B cell (primary cell): ENCODE measurements at places on chromosomes 13 and 19.

DNA sequence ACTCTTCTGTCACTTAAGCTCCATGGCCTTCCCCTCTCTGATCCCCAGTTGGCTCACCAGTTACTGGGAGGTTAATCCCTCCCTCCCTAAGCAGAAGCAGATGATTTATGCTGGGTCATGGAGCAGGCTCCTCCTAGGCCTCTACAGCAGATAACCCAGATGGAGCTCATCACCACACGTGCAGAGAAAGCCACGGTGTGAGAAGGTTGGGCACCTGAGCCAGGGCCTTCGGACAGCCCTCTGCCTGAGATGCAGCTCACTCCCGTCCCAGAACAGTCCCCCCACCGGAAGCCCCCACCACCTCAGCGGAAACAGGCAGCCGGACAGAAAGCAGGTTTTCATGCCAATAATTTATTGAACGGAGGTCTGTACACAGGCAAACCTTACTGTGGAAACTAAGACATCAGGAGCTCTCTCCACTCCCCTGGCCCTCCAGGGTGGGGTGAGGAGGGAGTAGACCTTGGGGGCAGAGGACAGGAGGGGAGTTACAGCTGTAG lies 9.8 kb downstream of the ZNF526 start:
- DNase-seq: no peak

DNA sequence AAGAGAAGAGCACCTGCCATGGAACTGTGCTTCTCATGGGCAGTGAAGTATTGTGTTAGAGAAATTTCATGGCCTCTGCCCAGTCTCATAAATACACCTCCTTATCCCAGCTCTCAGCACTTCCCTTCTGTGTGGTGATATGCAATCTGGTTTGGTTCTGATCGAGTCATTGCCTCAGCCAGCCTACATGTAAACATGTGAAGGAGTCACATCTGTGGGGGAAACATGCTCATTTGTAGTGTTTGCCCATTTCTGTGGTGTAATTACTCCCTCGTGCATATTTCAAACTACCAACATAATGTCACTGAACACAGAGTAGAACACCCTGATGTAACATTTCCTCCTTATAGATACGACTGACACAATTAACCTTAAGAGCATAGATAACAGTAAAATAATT lies 183.0 kb downstream of the DCT start:
- DNase-seq: no peak

DNA sequence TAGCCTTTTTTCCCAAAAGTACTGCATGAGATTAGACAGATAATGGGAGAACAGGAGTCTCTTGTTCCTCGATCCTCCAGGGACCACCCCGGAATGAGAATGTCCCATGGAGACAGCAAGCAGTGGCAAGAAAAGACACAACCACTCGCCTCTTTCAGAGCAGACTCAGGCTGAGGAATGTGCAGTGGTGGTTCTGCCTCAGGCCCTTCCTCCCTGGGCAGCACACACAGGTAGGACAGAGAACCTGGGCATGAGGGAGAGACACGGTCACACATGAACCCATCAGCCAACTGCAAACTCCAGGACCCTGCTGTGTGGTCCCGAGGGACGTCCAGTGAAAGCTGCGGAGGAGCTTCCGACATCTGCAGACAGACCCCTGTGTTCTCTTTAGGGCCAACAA lies 31.0 kb downstream of the CRYL1 start:
- no peak for DNase-seq

GRCh38 chr19:5093297-5093928 lies 124.5 kb downstream of the KDM4B start:
- no peak for DNase-seq

- DNase-seq: no peak
Observed at GRCh38 chr13:29975283-29975682, 124.9 kb upstream of the UBL3 start.

DNA sequence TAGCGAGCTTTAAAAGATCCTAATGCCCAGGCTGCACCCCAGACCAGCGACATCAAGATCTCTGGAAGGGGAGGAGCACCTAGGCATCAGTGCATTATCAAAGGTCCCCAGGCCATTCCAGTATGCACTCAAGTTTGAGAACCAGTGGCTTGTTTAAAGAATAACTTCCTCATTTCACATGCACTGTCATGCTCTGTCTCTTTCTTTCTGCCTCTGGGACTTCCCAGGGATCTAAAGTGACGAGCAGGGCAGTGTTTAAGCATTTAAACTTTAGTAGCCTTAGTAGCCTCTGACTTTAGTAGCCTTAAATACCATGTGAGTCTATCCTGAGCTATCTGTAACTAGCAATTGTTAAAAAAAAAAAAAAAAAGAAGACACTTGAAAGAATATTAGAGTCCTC lies 8.9 kb upstream of the FARP1 start:
- peak; percentile 29 for DNase-seq

DNA sequence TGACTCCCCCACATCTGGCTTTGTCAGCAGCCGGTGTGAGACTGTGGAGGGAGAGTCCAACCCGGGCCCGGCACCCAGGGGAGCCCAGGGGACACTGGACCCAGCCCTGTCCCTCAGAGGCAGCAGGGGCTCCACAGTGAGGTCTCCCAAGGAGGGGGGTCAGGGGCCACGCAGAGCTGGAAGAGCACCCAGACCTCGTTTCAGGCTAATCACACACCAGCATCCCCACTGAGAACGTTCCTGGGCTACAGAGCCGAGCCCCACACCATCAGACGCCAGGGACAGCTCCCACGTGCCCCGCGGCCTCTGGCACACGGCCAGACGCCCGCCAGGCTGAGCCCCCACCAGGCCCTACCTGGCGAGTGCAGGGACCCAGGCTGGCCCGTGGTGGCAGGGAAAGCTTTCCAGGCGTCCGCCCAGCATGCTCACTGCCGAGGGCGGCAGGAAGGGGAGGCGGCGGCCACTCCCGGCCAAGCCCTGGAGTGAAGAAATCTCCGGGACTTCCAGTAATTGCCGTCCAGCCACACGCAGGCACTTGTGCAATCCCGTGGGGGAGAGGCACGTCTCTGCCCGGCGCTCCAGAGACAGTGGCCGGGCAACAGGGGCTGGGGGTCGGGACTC lies 19.2 kb downstream of the SBNO2 start:
- no peak for DNase-seq

DNA sequence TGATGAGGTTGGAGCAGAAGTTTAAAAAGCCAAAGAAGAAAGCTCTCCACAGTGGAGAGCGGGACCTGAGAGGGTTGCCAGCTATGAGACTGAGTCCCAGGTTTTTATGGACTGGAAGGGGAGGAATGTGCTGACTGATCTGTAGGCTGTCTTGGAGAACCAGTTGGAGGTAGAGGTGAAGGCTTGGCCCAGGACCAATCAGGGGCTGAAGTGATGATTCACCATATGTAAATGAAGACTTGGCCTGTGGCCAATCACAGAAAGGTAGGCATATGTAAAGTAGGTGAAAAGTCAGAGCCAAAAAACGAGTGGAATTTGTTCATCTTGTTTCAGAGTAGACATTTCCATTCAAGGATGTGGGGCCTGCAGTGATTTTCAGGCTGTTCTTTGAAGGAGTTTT lies 17.5 kb upstream of the KBTBD6 start:
- no peak for DNase-seq

DNA sequence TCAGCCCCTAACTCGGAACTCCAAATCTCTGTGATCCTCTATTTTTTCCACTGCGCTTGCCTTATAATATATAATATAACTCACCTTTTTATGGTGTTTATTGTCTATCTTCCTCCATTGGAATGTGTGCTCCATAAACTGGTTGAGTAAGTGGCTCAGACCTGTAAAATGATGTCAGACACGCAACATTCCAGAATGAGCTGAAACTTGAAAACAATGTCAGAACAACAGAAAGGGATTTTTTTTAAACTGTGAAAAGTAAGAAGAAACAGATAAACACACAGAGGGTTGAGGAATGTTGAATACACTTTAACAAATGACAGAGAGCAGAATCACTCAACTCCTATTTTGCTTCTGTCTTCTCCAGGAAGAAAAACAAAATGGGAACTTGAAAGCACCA lies 19.1 kb upstream of the FAM216B start:
- DNase-seq: no peak

DNA sequence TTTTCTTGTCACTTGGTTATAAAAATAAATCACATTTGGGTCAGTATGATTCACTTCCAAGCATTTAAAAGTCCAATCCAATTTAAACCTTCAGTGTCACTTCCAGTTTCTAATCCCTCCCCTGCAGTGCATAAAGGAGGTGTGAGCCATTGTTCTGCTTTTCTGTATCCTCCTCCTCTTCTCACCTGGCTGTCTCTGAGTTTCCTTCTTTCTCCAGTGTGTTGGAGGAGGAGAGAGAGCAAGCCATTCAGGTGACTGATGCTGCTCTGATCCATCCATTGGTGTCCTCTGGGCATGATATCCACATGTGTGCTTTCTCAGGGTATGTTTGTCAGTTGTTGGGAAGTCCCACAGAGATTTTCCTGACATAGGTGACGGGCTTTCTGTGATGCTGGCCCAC lies 1.2 kb downstream of the NUDT15 start:
- peak; percentile 55 for DNase-seq

DNA sequence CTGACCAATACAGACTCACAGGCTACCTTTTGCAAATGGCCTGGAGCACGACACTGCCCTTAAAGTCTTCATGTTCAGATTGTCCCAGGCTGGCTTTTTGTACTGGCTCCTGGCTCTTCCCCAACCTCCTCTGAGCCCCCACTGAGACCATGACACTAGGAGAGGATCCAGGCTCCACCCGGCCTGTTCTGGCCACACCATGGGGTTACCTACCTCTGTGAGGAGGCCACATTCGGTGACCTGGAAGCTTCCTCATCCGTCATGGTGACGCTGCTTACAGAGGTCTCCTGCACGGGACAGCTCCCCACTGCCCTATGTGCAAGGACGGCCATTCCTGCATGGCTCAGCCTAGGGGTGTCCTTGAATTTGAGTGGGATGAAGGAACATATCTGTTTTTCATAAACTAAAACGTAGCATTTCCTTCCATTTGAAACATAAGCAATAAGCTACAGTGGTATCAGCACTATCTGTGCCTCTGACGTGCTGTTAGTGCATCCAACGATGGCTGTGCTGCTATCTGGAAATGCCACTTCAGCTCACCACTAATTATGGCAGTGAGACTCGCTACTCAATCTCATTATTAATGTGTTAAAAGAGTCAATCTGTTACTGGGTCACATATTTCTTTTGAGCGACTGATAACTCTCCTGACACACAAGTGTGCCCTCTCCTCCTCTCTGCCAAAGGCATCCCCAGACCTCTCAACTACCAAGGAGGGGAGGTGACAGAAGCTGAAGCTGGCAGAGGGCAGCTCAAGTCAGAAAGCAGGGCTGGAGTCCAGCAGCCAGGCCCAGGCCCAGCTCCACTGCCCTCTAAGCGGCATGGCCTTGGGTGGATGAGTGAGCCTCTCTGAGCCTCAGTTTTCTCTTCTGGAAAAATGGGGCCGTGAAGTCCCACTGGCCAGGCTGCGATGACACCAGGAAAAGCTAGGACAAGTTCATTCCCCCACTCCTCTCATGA lies 29.6 kb downstream of the ELL start:
- no peak for DNase-seq

DNA sequence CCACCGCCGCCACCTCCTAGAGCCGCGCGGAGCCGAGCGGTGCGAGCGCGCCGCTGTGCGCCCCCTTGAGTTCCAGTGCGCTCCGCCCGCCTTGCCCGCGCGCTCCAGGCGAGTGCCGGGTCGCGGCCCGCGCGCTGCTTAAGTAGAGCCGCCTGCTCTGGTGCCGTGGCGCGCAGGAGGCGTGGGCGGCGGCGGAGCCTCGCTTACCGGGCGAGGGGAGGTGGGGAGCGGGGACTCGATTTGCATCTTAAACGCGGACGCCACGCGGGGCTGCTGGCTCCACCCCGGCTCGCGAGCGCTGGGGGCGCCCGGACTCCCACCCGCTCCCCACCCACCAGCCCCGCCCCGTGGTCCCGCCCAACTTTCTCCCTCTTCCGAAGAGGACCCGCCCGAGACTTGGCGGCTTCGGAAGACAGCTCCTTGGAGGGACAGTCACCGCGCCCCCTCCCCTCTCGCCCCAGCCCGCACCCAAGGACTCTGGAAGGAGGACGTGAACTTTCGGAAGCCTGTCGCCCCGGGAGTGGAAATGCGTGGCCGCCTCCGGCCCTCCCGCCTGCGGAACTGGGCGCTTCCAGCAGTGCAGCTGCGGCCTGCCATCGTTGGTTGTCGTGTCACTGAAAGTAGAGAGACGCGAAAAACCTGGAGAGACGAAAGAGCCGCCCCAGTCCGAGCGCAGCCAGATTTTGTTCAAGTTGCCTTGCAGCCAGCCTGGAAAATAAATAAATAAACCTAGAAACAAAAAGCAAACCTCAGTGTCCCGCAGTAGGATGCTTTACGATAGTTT lies at the start of gene KCTD12:
Gene KCTD12, minus strand, starts transcription at position 114 of the 784 bp plus-strand sequence. CDS start 257 bp downstream, outside the sequence.
- DNase-seq: peak; percentile 90

GRCh38 chr13:113669231-113669754 lies 2.3 kb downstream of the GRK1 start:
- no peak for DNase-seq

DNA sequence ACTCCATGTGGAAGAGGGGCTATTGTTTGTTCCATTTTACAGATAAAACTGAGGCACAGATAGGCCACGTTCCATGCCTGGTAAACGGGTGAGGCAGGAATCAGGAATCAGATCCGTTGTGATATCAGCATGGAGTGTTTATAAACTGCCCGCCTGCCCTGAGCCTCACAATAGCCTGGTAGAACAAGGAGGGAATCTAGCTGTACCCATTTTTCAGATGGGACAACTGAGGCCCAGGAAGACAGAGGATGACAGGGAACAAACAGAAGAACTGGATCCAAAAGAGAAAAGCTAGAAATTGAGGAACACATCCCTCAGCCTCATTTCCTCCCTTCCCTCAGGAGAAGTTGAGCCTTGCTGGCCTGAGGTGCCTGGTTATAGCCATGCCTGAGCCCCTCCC lies 32.5 kb downstream of the CERS4 start:
- DNase-seq: no peak

GRCh38 chr13:83798731-83799130 lies 83.5 kb downstream of the SLITRK1 start:
- no peak for DNase-seq

DNA sequence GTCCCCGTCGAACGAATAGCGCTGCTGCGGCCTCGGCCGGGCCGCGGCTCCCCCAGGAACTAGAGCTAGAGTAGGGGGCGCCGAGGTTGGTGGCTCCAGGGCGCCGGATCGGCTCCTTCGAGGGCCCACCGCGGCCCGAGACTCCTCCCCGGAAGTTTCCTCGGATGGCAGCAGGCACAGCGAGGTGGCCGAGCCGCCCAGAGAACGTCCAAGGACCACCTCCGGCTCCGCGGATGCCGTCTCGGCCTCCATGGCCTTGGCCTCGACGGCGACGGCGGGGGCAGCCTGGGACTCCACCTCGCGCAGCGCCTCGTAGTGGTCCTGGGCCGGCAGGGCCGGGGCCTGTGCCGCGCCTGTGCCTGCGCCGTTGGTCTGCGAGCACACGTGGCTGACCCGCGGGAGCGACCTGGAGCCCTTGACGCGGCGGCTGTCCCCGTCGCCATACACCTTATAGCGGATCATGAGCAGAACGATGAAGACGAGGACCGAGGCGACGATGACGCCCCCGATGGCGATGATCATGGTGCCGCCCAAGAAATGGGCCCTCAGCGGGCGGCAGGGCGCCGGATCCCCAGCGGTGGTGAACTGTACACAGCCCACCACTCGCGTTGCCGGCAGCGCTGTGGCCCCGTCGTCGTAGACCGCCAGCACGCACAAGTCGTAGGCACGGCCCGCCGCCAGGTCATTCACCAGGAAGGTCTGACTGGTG lies 11.8 kb downstream of the IFNL1 start:
- no peak for DNase-seq
